ENCODE measurements at places on chromosomes 1 and 21. TPM values are rescaled to one million over a fixed set of nuclear protein-coding genes. Genes with fewer than 3 reads are reported as not detected.

The TDRKH gene
- 18.7 TPM for total RNA-seq

The HHIPL2 gene
- total RNA-seq: 0.25 TPM

The TBX19 gene
- 0.25 TPM for total RNA-seq

The OPTC gene
- not detected for total RNA-seq

The SPRR4 gene
- not detected for total RNA-seq

The FMO3 gene
- 0.49 TPM for total RNA-seq

The ATP1A2 gene
- total RNA-seq: 93.2 TPM

The NES gene
- total RNA-seq: 47.2 TPM

The SYT6 gene
- total RNA-seq: 13.5 TPM

The ZBED6 gene
- 7.9 TPM for total RNA-seq

The FCGR3B gene
- 0.25 TPM for total RNA-seq

The FAM78B gene
- 6.6 TPM for total RNA-seq

The TEDDM1 gene
- total RNA-seq: not detected

The NRAS gene
- total RNA-seq: 47.0 TPM

The PTGER3 gene
- total RNA-seq: 1.2 TPM

The PEAR1 gene
- 0.98 TPM for total RNA-seq
